GM20000 (cell line): ENCODE measurements at places on chromosomes 11 and 22.

- no peak for DNase-seq
Measured at GRCh38 chr11:74669211-74670160, 61.7 kb downstream of the CHRDL2 start.

DNA sequence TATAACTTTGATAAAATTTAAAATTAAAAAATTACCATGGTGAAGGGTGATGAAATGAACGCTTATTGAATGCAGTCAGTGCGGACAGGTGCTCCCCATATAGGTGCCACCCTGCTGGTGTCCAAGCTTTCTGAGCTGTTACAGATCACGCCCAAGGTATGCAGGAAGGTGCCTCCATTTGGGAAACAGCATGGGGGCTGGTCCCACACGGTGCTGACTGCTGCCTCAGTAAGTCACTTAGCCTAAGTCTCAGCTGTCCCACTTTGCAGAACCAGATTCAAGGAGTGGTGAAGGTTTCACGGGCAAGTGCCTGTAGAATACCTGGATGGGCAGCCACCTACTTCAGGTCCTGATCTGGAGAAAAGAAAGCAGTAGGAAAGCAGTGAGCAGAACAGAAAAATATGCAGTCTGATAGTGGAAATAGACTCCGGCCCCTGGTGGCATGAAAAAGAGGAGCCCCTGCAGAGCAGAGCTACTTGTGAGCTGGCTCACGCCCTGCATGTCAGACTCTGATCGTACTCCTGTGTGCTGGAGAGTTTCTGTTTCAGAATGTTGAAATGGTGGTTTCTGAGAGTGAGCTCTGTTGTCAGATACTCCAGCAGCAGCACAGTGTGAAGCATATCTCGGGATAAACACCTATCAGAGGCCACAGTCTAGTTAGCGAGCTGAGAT, 33.2 kb downstream of the ADORA2A start:
- DNase-seq = peak; percentile 41

DNA sequence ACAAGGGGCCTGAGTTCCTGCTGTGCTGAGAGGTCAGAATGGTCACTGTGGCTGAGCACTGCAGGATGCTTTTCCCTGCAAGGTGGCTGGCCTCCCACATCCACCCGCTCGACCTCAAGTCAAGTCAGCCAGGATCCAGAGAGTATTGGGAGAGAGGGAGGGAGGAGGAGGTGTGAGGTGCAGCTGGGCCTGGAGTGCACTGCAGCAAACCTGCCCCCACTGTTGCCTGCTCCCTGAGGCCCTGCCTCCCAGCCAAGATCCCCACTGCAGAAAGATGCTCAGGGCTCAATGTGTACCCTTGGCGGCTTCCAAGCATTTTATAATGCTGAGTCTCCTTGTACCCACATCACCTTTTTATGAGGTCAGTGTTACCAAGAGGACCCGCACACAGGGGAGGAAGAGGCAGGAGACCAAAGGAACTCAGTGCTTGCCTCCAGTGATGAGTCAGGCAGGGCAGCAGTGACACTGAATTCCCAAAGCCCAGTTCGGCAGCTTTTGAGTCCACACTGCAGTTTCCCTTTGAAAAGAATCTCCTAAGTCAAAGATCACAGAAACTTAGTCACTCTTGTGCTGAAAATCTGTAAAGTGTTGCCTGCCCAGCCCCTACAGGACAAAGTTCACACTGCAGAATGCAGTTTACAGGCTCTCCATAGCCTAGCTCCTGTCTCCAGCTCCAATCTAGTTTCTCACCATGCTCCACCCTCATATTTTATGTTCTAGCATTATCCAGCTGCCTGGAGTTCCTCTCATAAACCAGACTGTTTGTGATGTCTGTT, 3.1 kb downstream of the ENDOD1 start:
- DNase-seq = peak; percentile 59

DNA sequence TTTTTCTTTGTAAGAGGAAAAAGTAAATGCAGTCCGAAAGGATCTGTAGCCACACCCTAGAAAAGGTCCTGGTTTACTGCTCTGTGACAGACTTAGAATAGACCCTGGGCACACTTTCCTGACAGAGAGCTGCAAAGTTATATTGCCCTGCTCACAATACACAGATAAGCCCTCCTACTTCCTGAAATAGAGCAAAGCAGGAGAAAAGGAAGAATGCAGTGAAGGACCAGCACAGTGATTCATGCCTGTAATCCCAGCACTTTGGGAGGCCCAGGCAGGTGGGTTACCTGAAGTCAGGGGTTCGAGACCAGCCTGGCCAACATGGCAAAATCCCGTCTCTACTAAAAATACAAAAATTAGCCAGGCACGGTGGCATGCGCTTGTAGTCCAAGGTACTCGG, 2.2 kb downstream of the CYB561A3 start:
- no peak for DNase-seq

GRCh38 chr11:71282581-71283351, 30.4 kb upstream of the SHANK2 start:
- DNase-seq = no peak

DNA sequence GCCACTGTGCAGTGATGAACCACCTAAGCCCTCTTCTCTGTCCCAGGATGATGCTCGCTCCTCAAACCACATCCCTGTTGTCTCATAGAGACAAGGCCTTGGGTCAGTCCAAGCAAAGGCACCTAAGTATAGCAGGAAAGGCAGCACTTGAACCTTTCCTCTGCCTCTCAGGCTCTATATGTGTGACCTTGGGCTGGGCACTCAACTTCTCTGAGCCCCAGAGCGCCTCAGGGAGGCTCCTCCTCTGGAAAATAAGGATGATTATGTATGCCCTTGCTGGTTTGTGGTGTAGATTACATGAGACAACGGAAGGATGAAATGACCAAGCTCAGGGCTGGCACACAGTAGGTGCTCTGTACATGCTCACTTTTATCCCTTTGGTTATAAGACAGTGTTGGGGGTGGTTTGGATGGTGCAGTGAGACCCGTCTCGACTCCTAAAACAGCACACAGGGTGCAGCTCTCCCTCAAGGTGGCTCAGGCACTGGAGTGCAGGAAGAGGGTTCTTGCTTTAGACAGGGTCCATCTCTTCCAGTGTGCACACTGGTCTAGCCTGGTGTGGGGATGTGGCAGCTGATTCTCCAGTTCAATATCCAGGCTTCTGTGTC, 40.2 kb upstream of the ACCSL start:
- DNase-seq = no peak
